ENCODE measurements at places on chromosomes 2 and 18.

GRCh38 chr2:37523814-37524362 lies 147.6 kb downstream of the CDC42EP3 start:
- no peak for DNase-seq

- no peak for DNase-seq
Measured at GRCh38 chr2:207239754-207240494, 74.2 kb upstream of the KLF7 start.

DNA sequence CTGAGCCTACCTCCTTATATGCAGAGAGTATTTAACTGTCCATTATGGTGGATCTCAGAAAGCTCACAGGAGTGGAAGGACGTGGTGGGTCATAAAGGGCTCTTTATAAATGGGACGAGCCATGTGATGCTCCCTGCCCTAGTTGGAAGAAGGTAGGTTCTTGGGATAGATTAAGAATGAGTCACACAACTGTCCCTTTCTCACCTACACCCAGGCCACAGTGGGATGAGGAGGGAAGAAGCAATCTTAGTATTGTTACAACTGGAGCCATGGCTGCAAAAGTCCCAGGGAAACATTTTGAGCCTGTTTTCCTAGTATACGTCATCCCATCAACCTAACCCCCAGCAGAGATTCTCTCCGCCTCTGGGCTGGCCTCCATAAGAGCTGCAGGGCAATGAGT lies 229.9 kb downstream of the TTC32 start:
- DNase-seq, result no peak

DNA sequence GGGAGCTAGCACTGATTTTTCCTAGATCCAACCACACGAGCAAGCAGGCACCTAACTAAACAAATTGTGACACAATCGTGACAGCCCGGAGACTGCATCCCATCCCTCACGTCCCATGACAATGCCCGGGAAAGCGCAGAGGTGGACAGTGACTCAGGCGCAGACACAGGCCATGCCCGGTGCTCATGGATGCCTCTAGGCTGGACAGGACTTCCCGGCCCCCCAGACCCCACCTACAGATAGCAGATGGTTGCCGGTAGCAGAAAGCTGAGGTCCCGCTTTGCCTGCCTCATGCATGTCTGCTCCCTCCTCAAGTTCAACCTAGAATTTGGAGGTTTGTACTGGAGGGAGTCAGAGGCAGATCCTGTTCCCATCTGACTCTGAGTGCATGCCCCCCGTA lies 81.0 kb downstream of the TPO start:
- DNase-seq, result no peak

GRCh38 chr18:36638224-36638623 lies 190.6 kb downstream of the TPGS2 start:
- DNase-seq, result no peak

GRCh38 chr2:68692511-68692910 lies 42.1 kb upstream of the ARHGAP25 start:
- DNase-seq, result no peak

DNA sequence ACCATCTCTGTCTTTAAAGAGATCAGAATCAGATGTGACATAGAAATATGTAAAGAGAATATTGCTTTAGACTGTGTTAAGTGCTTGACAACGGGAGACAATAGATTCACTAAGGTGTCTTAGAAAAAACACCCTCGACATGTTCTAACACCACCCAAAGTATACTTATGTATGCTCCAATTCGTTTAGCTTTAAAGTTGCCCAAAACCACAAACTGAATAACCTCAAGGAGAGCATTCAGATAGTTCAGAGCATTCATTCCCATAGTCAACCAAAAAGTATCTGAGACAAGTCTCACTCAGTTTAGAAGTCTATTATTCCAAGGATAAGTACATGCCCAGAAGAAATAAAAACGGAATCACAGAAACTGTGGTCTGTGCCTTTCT lies 96.4 kb downstream of the KYNU start:
- DNase-seq, result no peak

DNA sequence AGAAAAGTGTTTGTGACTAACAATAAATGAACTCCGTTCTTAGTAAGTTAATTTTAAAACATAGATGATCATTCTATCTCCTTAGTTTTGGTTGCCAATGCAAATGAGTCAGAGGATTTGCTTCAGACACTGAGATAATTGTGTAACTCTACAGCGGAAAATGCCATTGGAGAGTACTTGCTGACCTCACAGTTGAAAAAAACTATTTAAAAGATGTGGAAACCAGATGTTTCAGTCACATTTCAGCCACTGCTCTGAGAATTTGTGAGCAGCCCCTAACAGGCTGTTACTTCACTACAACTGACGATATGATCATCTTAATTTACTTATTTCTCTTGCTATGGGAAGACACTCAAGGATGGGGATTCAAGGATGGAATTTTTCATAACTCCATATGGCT lies at the start of gene TNFAIP6:
Gene TNFAIP6, plus strand, starts transcription at position 234 of the 400 bp plus-strand sequence. Its CDS starts 75 bp downstream, at position 309.
- DNase-seq, result no peak

- no peak for DNase-seq
Measured at GRCh38 chr2:207762146-207762545, 7.6 kb downstream of the FZD5 start.

DNA sequence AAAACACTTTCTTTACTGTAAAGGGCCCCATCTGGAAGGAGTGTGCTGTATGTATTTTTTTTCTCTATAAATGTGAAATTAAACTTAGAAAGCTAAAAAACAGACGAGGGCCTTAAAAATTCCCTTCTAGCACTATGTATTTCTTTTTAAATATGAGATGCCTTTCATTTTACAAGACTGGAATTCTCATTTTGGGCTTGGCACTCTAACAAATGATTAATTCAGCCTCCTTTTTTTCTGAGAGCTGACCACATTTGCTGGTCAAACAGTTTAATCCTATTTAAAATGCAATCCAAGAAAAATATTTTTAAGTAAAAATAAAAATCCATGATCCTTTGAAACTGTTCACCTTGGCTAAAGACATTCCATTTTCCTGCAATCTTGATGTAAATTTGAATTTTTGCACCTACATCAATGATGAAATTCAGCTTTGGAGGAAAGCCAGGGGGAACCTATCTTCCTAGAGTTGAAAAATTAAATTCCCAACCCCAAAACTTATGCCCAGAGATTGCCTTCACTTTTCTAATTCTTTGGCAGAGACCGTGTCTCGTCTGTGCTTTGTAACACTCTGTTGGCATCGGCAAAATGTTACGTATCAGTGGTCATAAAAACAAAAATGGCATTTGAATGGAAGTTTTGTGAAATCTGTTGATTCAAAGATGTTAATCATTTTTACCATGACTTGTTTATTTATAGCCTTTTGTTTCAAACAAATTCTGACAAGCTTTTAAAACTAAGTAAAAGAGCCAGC lies 284.5 kb downstream of the ZNF521 start:
- no peak for DNase-seq

DNA sequence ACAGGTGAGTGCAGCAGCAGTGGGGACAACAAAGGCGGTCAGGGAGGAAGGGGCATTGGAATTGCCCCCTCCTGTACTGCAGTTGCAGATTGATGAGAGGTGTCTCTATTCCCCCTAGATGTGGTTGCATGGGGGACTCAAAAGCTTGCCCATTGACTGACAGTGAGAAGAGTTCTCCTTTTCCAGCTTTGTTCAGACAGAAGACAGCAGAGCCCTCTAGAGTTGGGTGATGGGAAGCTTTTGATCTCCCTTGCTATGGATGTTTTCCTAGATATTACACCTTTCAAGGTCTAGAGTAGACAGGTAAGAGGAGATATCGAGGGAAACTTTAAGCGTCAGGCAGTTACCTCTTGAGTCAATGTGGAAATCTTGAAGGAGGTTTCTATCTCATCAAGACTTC lies 2.9 kb downstream of the PROKR1 start:
- no peak for DNase-seq

DNA sequence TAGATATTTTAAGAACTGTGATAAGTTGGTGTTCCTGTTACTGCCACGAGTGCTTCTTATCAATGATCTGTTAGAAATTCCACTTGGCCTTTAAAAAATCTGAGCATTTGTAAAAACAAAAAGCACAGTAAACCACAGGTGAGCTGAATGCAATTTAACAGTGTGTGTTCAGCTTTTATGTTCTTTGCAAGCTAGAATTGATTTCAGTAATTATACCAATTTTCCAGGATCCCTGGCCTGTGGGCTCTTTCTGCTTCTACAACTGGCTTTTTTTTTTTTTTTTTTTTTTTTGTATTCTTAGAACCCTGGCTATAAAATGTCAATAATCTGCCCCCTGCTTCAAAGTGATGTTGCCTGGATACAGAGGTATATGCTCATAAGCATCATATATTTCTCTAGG lies 548.5 kb upstream of the SLC8A1 start:
- no peak for DNase-seq

- no peak for DNase-seq
Measured at GRCh38 chr2:89833780-89834117, 1142.3 kb downstream of the RPIA start.

- DNase-seq, result peak; percentile 15
Measured at GRCh38 chr2:233919938-233920337, 2.8 kb downstream of the TRPM8 start.

DNA sequence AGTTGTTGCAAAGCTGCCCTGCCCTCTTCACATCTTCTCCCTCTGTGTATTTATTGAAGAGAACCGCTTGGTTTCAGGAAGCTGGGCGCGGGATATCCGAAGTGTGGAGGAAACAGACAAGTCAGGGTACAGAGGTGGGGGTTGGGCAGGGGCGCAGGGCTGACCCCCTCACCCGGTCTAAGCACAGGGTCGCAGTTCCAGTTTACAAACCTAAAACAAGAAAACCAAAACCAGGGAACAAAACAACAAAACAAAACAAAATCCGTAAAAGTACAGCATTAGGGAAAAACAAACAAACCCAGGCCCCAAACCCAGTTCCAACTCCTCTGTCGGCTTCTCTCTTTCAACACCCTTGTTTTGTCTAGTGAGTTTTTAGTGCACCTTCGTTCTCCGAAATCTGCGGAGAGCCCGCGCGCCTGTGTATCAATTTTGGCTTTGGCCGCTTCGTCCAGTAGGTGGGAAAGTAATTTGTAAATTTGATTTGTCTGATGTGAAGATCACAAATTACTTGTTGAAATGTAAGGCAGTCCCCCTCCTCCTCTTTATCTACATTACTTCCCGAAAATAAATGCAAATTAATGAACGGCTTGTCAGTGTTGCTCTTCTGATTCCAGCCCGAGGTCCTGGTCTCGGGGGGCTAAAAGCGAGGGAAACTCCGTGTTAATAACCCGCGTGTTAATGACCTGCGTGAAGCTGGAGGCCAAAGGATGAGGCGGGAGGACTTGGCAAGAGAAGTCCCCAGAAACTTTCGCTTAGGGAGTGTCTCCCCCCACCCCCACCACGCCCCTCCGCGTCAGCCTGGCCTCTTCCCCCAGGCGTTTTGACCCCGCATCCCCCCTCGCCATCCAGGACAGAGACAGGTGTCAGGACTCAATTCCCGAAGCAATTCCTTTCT lies 6.9 kb downstream of the OTX1 start:
- no peak for DNase-seq

DNA sequence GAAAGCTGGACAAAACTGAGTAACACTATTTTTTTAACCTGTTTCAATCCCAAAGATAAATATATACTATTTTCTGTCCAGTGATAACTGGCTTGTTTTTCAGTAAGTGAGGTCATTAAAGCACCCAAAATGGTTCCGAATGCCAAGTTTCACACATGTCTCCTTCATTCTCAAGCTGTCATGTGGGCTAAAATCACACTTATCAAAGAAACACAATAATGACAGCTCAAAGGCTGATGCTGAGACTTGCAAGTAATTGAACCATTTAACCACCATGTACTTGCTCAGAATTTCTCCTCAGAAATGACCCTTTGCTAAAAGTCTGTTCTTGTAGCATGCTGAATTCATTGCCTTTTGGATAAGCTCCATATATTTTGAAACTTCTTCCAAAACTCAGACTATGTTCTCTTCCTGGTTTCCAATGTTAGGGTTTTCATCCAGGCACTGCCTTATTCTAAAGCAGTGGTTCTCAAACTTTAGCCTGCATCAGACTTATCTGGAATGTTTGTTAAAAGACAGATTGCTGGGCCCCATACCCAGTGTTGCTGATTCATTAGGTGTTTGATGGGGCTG lies 149.8 kb downstream of the VWC2L start:
- DNase-seq, result no peak

GRCh38 chr2:609881-610280 lies 67.3 kb downstream of the TMEM18 start:
- DNase-seq, result no peak

DNA sequence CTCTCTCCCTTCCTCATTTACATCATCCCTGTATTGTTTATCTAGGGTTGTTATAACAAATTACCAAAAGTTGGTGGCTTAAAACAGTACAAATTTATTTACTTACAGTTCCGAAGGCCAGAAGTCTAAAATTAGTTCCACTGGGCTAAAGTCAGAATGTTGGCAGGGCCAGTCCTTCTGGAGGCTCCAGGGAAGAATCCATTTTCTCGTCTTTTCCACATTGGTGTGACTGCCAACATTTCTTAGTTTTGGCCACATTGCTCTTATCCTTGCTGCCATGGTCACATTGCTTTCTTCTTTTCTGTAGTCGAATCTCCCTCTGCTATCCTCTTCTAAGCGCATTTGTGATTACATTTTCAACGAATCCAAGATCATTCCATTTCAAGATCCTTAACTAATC lies 34.7 kb downstream of the ICOS start:
- DNase-seq, result no peak

- no peak for DNase-seq
Measured at GRCh38 chr2:173898178-173898668, 67.0 kb downstream of the SP3 start.

DNA sequence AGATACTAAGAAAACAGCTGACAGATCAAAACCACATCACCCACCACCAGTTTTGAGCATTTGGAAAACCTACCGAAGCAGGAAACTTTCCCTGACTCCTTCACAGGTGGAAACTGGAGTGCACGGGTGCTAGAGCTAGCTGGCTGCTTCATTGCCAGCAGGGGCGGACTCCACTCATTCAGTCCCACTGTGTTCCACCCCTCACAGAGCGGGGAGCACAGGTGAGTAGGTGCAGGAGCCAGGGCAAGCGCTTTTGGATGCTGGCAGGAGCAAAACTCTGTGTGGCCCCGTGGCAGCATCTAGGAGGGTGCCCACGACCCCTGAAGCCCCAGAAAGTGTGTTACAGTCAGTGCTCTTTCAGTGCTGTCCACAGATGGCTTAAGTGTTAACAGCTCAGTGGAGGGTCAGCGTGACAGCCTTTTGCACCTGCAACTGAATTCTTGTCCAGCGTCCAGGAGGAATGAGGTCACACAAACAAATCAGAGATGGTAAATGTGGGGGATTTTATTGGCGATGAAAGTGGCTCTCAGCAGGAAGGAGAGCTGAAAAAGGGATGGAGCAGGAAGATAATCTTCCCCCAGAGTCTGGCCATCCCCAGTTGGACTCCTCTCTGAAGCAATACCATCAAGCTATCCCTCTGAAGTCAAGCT lies 71.1 kb downstream of the TMEM163 start:
- DNase-seq, result no peak

DNA sequence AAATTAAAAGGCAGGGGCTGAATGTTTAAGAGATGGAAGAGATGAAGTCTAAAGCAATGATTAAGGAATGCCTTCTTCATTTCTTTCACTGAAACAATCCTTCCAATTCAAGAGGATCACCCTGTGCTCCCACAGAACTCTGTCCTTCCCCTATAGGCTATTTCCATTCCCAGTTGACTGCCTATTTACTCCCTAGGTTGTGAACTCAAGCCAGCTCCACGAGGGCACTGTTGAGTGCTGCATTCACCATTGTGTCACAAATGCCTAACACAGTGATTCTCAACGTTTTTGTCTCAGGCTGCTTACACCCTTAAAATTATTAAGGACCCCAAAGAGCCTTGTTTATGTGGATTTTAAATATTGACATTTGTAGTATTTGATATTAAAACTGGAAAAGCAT lies 112.4 kb downstream of the AOX1 start:
- DNase-seq, result no peak

GRCh38 chr2:201466050-201466675 lies 14.6 kb downstream of the STRADB start:
- no peak for DNase-seq

- DNase-seq, result peak; percentile 48
Measured at GRCh38 chr2:134253117-134253704, 661 bp upstream of the MGAT5 start.
